ENCODE measurements at places on chromosomes 3 and 15.

DNA sequence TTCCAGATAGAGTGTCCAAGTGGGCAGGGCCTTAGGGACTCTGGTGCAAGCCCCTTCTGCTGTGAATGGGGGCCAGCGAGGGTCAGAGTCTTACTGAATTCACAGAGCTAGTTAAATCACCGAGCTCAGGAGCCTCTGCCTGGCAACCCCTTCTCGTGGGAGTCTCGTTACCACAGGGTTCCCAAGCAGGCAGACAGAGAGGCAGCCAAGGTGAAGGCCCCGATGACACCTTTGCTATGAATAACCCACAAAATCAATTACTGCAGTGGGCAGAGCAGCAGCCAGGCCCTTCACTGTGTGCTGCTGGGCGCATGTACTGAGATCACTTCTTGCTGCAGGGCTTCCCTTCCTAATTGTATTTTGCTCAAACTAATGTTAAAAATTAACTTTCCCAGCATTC, 56.9 kb downstream of the SPSB4 start:
- DNase-seq, result no peak

GRCh38 chr3:42195879-42196330, 70.1 kb downstream of the CCK start:
- no peak for DNase-seq

DNA sequence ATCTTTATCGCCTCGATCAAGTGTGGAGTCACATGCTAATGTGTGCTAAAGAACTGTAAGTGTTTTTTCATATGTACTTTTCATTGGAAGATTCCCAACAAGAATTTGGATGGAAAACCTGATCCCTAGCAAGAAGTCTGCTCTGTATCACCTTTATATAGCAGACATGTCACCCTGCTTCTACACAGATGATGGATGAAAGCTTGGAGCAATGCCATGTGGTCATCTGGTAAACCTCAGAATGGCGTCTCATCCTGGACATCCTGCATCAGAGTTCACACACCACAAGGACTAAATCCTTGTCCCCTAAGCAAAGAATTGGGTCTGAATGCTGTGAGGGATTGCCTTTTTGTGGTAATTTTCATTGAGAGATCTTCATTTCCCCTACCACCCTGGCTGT, 42.1 kb upstream of the CTDSPL start:
- DNase-seq, result no peak

DNA sequence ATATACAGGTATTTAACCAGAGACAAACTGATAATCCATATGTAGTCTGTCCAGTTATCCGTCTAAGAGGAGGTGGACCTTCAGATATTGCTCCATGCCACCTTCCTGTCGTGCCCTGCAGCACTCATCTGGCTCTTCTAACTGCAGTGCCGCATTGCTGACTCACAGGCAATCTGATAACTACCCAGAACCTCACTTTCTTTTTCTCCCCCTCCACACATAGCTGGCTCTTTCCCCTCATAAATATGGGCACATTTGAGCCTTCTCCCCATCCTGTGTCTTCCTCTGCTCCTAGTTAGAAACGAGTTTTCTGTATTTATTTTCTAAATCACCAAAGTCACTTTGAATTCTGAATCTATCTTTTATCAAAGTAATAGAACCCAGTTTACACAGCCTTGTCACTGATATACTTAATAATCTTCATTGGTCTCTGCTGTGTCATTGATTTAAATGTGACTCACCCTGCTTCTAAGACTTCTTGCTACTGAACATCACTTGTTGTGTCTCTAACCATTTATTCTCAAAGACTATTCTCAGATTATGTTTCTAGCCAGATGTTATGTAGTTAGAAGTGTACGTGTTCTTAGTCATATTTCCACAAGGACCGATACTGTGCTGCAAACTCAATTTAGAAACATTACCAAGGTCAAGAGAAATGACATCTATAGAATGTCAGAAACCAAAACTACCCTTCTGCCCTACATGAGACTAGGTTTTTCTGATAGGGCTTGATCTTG, 17.4 kb upstream of the KCNMB2 start:
- no peak for DNase-seq

DNA sequence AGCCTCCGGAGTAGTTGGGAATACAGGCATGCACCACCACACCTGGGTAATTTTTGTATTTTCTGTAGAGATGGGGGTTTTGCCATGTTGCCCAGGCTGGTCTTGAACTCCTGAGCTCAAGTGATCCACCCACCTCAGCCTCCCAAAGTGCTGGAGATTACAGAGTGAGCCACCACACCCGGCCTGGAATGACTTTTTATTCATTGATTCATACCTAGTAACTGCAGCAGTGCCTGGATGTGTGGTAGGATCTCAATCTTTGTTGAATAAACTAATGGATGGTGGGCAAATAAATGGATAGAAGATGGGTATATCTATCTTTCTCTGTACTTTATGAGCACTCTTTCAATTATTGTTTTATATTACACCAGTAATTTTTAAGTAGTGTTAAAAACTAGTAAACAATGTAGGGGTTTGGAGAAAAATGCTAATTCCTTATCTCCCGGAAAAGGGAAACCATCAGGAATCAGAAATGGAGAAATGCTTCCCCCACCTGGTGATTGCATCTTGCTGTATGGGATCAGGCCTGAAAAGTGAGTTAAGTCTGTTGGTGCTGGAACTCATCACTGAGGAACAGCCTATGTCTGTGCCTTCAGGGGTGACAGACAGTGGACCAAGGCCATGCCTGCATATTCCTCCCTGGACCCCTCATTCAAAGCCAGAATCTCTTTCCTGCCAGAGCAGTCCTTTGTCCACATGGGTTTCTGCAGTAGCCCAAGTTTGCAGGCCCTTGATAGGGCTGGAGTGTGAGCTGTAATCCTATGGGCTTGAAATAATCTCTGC, 161.0 kb upstream of the CTDSPL start:
- DNase-seq, result no peak

DNA sequence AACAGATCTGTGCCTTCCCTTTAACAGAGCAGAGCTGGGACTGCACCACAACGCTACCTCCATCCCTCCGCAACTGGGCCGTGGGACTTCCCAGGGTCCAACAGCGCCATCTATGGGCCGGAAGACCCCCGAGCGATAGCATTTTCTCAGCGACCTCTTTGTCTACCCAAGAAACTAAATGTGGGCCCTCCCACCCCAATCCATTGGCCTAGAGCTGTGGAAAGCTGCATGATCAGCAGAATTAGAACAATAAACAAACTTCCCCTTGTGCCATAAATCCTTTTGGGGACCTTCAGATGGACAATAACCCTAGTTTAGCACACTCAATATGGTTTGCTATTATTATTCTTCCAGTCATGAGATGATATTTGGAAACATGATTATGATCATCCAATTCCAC, 74.8 kb upstream of the NTRK3 start:
- peak; percentile 51 for DNase-seq

- DNase-seq, result peak; percentile 47
These were observed 388.7 kb downstream of the SHQ1 start for GRCh38 chr3:72459588-72459987.

DNA sequence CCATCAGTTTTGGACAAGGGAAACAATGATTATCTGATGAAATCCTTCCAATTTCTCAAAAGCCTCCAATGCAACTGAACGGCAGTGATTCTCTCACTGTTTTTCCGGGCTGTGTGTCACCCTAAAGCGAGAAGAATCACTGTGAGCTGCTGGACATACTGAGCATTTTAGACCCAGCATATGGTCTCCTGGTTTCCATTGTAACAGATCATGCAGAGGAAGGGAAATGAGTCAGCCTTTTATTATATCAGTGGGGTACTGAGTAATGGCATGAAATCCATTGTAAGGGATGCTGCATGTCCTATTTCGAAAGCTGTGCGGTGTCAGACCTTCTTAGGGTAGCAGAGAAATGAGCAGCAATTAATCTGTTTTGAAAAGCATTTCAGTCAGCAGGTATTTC, 287.1 kb downstream of the IL5RA start:
- DNase-seq, result no peak

- DNase-seq, result no peak
These were observed 221.0 kb downstream of the SHQ1 start for GRCh38 chr3:72627271-72627670.

GRCh38 chr3:172208586-172209332, 169.4 kb downstream of the FNDC3B start:
- no peak for DNase-seq

GRCh38 chr3:127371846-127372245, 84.0 kb upstream of the PRR20G start:
- DNase-seq, result no peak

- peak; percentile 18 for DNase-seq
These were observed at the start of gene RTP4 for GRCh38 chr3:187368251-187369088. TSS of gene RTP4 (plus strand) at chr3:187368385. CDS start at chr3:187368442, 57 bp downstream.

GRCh38 chr15:27418726-27419125, 447.7 kb downstream of the GABRG3 start:
- no peak for DNase-seq
